Effector CD8-positive, alpha-beta T cell (primary cell): ENCODE measurements at places on chromosomes 11 and 22.

DNA sequence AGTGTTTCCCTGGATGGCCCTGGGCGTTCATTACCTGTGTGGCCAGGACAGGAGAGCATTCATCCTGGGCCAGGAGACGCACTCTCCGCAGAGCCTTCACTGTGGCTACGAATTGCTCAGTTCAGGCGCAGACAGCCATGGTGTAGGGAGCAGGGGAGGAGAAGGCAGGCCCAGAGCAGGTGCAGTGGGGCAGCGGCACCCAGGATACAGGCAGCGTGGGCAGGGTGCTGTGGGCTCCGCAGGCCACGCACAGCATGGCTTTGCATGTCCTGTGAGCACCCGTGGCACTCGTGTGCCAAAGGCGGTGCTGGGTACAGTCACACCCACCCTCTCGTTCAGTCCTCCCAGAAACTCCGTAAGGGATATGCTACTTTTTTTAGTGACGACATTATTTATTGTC is 124.2 kb upstream of the B3GAT1 start:
- DNase-seq: no peak

DNA sequence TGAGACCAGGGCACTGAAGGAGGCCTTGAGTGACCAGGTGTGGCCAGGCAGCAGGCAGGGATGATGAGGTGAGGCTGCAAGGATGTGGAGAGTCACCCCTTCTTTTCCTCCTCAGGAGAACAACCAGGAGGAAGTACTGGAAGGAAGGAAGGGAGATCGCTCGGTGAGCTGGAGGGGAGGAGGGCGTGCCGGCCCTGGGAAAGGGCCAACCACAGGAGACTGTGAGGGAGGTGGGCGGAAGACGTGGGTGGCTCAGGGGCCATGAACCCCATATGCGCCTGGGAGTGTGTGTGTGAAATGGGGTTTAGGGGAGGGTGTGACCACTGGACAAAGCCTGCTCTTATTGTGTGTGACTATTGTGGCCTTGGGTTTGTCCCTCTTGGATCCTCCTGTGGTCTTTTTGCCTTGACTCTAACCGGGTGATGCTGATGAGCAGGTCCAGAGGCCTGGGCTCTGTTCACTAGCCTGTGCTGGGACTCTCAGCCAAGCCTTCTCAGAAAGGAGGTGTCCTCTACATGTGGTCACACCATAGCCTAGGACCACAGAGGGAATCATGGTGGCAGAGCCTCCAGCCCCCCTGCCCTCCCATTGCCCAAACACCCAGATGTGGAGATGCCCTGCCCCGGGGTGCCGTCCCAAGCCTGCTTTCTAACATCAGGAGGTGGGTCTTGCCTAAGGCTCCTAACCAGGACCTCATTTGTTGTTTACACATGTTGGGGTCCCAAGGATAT is 41.3 kb upstream of the TUB start:
- no peak for DNase-seq

DNA sequence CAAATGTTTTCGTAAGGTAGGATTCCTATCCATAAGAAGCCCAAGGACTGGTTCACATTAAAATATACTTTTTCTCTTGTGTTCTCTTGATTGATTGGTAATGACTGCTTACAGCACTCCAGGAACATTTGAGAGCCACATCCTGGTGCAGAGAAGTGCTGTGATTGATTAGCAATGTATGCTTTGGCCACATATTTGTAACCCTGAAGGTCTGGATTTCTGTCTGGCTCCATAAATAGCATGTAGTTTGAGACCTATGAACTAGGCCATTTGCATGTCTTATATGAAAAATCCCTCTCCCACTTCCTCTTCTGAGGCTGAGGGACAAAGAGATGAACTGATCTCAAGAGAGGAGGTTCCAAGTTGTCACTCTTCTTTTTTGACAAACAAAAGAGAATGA is 49.3 kb upstream of the CD44 start:
- no peak for DNase-seq

DNA sequence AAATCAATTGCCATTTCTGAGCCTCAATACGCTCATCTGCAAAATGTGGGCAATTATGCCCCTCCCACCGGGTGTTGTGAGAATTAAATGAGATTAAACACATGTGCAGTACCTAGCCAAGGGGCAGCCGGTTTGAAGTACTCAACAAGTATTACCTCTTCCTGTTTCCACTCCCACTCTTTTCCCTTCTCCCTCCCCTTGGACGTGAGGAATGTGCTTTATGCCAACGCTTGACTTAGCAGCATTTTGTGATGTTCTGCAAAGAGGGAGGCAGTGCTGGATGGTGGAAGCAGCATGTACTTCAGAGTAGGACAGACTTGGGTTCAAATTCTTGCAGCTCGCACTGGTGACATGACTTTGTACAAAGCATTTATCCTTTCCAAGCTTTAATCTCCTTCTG is 306.0 kb downstream of the BUD13 start:
- DNase-seq: no peak

DNA sequence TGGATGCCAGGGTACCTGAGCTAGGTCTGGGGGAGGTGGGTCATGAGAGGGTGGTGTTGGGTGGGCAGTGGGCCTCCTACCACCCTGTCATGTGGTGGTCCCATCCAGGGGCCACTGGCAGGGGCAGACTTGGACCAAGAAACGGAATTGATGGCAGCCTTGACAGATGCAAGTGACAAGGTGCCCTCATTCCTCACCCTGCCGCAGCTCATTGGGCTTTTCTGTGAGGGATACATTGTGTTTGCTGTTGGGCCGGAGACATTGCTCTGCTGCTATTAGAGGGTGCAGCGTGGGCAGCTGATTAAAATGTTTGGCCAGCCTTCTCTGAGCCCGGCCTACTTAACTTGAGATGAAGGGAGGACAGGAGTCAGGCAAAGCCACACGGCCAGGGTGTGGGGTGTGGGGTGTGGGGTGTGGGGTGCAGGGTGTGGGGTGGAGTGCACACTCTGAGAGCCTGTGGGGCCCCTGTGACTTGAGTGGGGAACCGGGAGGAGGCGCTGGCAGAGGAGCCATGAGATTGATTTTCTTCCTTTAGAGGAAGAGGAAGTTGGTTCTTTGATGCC is 351.5 kb downstream of the TBC1D22A start:
- DNase-seq: no peak

GRCh38 chr11:117502015-117502778 is 174.5 kb downstream of the CEP164 start:
- DNase-seq: no peak

GRCh38 chr22:36879775-36880174 is 19.0 kb downstream of the NCF4 start:
- DNase-seq: no peak

GRCh38 chr22:24162436-24162835 is 18.9 kb upstream of the SUSD2 start:
- no peak for DNase-seq
